Iris pigment epithelial cell (primary cell): ENCODE measurements at places on chromosomes 1 and 21.

- DNase-seq = peak; percentile 49
Measured at GRCh38 chr1:197955486-197956394, 38.6 kb downstream of the LHX9 start.

DNA sequence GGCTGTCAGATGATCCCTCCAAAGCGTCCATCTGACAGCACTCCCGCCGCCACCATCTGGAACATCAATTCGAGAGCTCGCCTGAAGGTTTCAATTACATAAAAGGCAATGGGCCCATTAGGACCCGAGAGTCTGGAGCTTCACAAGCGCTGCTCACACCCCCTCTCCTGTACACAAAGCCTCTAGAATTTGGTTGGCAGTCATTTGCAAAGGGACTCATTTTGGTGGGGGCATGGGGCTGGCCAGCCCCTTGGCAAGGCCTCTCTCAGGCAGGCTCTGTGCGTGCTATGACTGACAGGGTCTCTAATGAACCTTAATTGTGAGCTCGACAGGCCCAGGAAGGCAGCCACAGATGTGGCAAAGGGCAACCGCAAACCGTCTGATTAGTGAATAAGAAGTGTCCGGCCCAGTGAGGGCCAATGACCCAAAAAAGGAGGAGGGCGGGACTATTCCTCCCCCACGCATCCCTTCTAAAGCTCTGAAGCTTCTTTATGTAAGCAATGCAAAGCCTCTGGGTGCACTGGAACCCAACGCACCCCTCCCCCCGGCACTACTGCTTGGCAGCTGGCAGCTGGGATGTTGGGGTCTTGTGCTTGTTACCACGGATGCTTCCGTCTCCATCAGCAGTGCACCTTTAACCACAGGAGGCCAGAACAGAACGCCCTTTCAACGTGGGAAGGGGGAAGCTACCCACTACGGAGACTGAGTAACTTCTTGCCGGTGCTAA lies 79.4 kb downstream of the CAPZB start:
- peak; percentile 55 for DNase-seq

DNA sequence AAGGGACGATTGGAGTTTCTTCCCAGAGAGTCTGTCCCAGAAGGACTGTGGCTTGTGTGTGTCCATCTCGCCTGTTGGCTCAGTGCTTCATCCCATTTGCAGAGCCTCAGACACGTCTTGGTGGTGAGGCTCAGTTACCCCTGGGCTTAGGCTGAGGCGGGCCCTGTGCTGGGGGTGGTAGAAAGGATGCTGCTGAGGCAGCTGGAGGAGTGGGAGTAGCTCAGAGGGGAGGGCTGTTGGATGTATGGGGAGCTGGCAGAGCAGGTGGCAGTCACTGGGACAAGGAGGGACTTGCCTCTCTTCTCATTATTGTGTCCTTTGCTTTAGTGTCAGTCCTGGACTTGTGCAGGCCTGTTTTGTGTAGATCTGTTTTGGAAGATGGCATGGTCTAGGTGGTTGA lies 7.3 kb upstream of the MIIP start:
- no peak for DNase-seq

DNA sequence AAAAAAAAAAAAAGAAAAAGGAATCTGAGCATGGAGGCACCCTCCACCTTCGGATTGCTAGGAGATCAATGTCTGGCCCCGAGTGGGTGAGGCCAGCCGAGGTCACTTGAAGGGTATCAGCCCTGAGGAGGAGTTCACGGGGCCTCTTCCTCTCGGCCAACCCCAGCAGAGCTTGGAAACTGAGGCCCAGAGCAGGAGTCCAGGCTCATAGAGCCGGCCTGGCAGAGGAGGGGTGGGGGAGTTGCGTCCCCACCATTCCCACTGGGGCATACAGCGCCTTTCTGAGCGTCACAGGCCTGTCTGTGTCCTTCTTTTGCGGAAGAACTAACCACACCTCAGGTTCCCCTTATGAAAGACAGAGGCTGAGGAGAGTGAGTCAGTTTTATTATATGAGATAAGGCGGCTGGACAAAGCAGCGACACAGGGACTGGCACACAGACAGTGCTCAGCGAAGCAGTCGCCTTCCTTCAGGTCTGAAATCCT lies 17.1 kb upstream of the EPHA2 start:
- DNase-seq = peak; percentile 79

DNA sequence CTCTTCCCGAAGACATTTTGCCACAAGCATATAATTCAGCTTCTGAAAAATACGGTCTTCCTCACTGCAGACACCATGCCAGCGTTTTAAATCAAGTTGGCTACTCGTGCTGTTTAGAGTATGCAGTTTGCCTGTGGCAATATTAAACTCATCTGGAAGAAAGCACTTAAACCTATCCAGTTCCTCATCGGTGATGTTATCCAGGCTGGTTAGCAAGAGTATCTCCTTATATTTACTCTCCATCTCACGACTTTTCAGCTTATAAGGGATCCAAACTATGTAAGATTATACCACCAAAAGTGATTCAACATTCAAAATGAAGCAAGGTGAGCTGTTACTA lies 9.7 kb upstream of the IFI16 start:
- no peak for DNase-seq

DNA sequence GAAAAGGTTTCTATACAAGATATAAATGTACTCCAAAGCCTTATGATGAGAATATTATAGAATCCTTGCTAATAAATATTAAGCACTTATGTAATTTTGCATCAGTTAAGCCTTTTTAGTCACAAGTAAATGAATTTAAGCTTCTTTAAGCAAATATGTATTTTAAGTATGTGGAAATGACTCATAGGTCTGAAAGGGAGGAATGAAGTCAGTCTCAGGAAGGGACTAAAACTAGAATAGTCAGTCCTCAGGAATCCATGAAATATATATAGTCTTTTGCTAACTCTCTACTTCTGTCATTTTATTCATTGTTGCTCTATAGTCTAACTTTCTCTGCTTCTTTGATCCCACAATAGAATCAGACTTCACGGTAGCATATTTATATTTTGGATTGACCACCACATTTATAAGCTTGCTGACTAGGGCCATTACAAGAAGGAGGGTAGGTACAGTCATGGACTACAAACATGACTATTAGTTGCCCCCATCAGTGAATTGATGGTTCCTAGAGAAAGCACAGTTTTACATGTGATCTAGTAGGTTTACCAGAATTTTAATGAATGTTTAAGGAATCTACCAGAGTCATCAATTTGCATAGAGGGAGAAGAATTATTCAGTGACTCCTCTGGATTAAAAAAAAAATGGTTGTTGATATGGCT lies 20.2 kb upstream of the RABGGTB start:
- peak; percentile 89 for DNase-seq

DNA sequence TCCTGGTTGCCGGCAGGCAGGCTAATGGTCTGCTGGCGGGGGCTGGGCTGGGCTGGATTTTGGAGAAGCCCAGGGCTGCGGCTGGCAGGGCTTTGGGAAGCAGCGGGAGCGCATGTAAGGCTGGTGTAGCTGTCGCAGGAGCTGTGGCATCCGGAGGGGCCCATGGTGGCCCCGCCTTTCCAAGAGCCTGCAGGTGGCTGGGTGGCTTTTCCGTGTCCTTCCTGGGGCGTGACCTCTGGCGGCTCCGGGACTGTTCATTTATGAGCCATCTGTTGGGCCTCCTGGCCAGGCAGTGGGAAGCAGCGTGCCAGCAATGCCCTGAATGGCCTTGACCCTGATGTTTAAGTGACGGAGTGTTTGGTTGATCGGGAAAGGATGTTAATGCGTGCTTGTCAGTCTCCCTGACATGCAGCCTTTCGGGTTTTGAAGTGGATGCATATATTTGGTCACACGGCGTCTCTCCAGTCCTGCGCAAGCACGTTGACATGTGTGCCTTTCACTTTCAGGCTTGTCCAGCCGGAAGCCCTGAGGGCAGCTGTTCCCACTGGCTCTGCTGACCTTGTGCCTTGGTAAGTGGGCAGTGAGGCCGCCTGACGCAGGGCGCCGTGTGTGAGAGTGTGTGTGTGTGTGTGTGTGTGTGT lies 38.5 kb downstream of the AGPAT3 start:
- DNase-seq = no peak

- DNase-seq = peak; percentile 20
Measured at GRCh38 chr21:14382486-14382834, 486 bp downstream of the HSPA13 start.

DNA sequence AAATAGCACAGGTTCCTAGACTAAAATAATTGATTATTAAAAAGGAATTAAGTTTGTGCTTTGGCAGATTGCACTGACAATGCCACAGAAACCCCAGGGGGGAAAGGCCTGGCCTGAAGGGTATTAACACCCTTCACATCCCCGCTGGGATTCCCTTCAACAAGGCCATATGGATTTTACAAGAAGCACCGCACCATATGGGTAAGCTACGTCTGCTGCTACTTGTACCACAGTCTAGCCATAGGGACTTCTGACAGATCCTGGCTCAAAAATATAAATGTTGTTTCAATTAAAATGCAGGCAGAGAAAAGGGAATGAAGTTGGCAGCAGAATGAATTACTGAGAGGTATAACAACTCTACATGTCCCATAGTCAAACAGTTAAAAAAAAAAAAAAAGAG lies 101.0 kb downstream of the DENND1B start:
- DNase-seq = no peak

GRCh38 chr21:17428484-17428869 lies 84.4 kb upstream of the CXADR start:
- DNase-seq = no peak

- DNase-seq = no peak
Measured at GRCh38 chr1:223515421-223515820, 122.2 kb downstream of the CCDC185 start.

- no peak for DNase-seq
Measured at GRCh38 chr1:18069903-18070302, 37.7 kb upstream of the IGSF21 start.

GRCh38 chr21:15645830-15646229 lies 84.0 kb upstream of the USP25 start:
- DNase-seq = no peak

DNA sequence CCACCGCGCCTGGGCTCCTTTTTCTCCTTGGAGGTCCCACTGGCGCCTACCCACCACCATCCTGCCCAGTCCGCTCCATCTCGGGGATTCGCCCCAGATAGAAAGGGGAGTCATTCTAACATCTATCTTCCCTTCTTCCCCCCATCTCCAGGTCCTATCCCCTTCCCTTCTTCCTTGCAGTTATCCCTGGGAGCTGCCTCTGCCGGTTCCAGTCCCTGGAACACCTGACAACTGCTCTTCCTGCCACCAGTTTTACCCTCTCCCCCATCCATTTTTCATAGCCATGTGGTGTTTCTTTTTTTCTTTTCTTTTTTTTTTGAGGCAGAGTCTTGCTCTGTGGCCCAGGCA lies 12.0 kb upstream of the COL16A1 start:
- no peak for DNase-seq

DNA sequence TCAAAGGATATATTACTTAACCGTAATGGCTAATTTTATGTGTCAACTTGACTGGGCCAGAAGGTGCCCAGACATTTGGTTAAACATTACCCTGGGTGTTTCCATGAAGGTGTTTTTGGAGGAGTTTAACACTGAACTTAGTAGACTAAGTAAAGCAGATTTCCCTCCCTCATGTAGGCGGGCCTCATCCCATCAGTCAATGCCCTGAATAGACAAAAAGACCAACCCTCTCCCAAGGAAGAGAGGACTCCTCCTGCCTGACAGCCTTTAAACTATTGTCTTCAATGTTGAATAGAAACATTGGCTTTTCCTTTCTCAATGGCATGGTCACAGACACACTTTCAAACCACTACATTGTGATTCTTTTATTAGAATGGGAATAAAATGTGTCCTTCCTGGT lies 121.9 kb downstream of the SETD4 start:
- DNase-seq = no peak

- no peak for DNase-seq
Measured at GRCh38 chr1:68473060-68473459, 23.3 kb upstream of the RPE65 start.

GRCh38 chr1:242890192-242890741 lies 364.8 kb downstream of the CEP170 start:
- DNase-seq = peak; percentile 3

- peak; percentile 25 for DNase-seq
Measured at GRCh38 chr1:153032677-153033308, 1.8 kb downstream of the SPRR1B start.

DNA sequence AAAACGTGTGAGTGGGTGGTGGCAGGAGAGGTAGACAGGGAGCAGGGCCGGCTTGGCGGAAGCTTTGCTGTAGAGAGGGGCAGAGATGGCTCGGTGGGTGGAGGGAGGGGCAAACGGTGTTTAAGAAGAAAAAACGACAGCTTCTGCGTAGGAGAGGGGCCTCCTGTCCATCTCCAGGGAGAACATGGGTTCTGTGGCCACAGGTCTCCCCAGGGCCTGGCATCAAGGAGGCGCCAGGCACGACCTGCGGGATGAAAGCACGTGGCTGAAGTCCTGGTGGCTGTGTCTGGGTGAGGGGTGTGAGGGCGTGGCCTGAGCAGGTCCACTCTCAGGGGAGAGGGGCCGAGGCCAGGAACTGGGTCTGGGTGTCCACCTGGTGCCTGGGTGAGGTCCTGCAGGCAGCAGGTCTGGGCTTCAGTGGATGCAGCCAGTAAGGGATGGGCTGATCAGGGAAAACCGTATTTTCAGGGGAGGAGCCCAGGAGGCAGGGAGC lies 940 bp upstream of the PRKCZ start:
- peak; percentile 9 for DNase-seq

- no peak for DNase-seq
Measured at GRCh38 chr1:155947741-155948140, 6.3 kb downstream of the RXFP4 start.

GRCh38 chr1:228420968-228421826 lies 4.5 kb upstream of the TRIM17 start:
- DNase-seq = no peak

- DNase-seq = no peak
Measured at GRCh38 chr1:2349806-2350205, 41.5 kb downstream of the MORN1 start.

GRCh38 chr1:241292973-241293372 lies 64.0 kb downstream of the RGS7 start:
- DNase-seq = no peak

GRCh38 chr21:17818186-17819113 lies 706 bp downstream of the C21orf91 start:
- peak; percentile 34 for DNase-seq

GRCh38 chr1:32336963-32337675 lies 1.1 kb upstream of the MARCKSL1 start:
- peak; percentile 71 for DNase-seq

DNA sequence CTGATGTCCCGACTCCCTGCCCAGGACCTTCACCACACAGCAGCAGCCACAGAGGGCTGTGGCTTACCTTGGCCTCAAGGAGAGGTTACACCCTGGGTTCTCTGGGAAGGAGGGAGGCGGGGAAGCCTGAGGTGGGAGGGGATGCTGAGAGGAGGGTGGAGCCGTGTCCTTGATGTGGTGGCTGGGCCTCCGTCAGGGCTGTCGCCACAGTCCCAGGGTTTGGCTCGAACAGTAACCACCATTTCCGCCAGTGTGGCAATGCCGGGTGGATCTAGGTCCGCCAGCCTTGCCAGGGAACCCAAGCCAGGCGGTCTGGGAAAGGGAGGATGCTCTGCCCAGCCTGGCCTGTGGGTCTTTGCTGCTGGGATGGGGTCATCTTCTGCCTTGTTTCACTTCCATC lies 18.4 kb upstream of the CDCA8 start:
- no peak for DNase-seq

DNA sequence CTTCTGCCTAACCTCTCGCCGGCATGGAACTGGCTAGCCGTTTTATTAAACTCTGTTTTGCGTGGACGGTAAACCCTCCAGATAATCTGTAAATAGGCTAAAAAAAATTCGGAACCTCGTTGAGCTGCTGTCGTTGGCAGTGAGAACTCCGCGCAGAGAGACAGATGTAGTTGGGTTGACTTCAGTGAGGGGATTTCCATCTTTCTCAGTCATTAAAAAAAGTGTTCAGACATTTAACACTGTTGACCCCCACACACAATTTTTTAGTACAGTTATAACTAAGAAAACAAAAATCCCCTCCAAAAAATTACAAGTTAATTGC lies 464 bp downstream of the PARK7 start:
- peak; percentile 36 for DNase-seq

GRCh38 chr1:55288245-55288644 lies 73.1 kb upstream of the USP24 start:
- no peak for DNase-seq
